ENCODE measurements at places on chromosomes 11 and 22.

GRCh38 chr11:119206511-119207414 lies 624 bp downstream of the CBL start:
- no peaks in the 10 kb centered on the region for H3K27me3 ChIP-seq
- no peaks in the 10 kb centered on the region for H3K36me3 ChIP-seq
- peak overlapping the region; percentile 90 for H3K4me3 ChIP-seq

DNA sequence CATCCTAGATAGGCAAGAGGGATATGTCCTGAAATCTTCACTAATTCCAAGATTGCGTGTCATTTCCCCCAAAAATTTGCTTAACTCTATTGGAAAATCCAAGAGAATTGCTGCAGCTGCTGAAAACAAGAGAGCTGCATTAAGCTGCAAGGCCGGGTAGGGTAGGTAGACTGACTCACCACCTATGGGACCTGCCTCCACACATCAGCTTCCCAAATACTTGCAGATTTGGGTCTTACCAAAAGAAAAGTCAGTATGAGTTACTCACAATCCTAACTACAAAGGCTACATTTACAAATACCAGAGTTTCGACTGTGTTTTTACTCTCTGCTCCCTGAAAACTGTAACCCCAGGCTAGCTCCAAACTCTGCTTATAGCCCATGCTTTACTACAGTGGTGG lies 142.5 kb upstream of the TEAD1 start:
- no peaks in the 10 kb centered on the region for H3K27me3 ChIP-seq
- no peaks in the 10 kb centered on the region for H3K36me3 ChIP-seq
- no peak for DNase-seq
- no peak overlapping the region for H3K4me3 ChIP-seq

GRCh38 chr22:17479135-17479534 lies 84.2 kb upstream of the SLC25A18 start:
- DNase-seq = no peak
- no peaks in the 10 kb centered on the region for H3K4me1 ChIP-seq
- peaks cover 18% of the 10 kb centered on the region for H3K27me3 ChIP-seq
- H3K27ac ChIP-seq = no peak overlapping the region
- H3K36me3 ChIP-seq = no peaks in the 10 kb centered on the region

GRCh38 chr11:2769409-2770095 lies 69.8 kb upstream of the KCNQ1OT1 start:
- no peaks in the 10 kb centered on the region for H3K4me1 ChIP-seq
- H3K27me3 ChIP-seq = no peaks in the 10 kb centered on the region

DNA sequence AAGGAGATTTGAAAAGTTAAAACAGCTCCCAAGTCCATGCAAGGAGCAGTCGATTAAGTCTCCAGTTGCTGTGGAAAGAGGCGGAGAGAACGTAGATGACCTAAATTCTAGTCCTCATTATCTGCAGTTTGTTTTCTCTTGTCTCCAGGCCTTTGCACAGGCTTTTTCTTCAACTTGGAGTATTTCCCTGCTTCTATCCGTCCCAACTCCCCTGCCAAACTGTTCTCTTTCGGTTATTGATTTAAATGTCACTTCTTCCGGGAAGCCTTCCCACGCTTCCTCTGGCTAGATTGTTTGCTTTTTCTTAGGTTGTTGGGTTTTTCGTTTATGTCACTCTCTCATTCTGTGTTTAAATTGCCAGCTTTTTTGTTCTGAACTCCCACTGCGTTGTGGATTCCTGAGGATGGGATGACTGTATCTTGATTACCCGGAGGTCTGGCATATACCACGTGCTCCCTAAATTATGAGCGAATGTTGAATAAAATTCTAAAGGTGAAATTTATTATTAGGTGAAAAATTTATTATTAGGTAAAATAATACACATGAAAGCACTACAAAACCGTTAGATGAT lies 463 bp downstream of the TMEM126B start:
- H3K4me1 ChIP-seq = peaks cover 15% of the 10 kb centered on the region
- peak overlapping the region; percentile 82 for H3K4me3 ChIP-seq
- H3K27ac ChIP-seq = peak overlapping the region; percentile 94
- H3K36me3 ChIP-seq = no peaks in the 10 kb centered on the region
- no peak for DNase-seq

- DNase-seq = peak; percentile 64
- H3K4me3 ChIP-seq = no peak overlapping the region
- H3K27ac ChIP-seq = peak overlapping the region; percentile 60
- no peaks in the 10 kb centered on the region for H3K27me3 ChIP-seq
- peaks cover 5% of the 10 kb centered on the region for H3K4me1 ChIP-seq
Observed at GRCh38 chr11:8056810-8057463, 24.1 kb upstream of the TUB start.

DNA sequence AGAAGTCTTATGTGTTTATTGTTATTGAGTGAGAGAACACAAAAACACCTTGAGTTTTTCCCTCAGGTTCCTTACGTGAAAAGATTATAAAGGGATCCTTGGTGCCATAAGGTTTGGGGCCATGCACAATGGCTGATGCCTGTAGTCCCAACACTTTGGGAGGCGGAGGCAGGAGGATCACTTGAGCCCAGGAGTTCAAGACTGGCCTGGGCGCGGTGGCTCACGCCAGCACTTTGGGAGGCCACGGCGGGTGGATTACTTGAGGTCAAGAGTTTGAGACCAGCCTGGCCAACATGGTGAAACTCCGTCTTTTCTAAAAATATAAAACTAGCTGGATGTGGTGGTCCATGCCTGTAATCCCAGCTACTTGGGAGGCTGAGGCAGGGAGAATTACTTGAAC lies 5.4 kb downstream of the SMDT1 start:
- H3K4me1 ChIP-seq = peaks cover 5% of the 10 kb centered on the region
- H3K36me3 ChIP-seq = no peaks in the 10 kb centered on the region
- H3K4me3 ChIP-seq = no peak overlapping the region
- DNase-seq = no peak
